ENCODE measurements at places on chromosomes 2 and 18.

DNA sequence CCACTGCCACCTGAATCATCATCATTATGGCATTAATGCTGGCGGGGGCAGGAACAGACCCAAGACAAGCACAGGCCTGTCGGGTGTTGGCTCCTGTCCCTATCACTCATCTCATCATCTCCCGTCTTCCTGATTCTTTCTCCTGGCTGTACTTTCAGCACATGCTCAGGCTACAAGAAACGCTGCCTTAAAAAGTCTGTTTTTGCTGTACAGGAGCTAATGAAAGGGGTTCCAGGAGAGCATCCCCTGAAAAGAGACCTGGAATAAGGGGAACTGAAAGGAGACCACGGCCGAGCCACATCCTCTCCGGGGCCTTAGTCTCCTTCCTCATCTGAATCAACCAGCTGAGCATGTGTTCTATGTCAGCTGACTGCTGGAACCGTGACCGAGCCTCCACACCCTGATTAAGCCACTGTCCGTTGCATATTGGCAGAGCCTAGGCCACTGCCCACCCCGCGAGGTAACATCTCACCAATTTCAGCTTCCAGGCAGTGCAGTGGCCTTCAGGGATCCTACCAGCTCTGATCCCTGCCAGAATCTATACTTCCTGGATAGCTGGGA lies 62.6 kb downstream of the DNMT3A start:
- H3K4me3 ChIP-seq: no peak overlapping the region
- DNase-seq: no peak
- peak overlapping the region; percentile 79 for H3K27ac ChIP-seq
- peaks cover 45% of the 10 kb centered on the region for H3K4me1 ChIP-seq
- no peaks in the 10 kb centered on the region for H3K27me3 ChIP-seq

DNA sequence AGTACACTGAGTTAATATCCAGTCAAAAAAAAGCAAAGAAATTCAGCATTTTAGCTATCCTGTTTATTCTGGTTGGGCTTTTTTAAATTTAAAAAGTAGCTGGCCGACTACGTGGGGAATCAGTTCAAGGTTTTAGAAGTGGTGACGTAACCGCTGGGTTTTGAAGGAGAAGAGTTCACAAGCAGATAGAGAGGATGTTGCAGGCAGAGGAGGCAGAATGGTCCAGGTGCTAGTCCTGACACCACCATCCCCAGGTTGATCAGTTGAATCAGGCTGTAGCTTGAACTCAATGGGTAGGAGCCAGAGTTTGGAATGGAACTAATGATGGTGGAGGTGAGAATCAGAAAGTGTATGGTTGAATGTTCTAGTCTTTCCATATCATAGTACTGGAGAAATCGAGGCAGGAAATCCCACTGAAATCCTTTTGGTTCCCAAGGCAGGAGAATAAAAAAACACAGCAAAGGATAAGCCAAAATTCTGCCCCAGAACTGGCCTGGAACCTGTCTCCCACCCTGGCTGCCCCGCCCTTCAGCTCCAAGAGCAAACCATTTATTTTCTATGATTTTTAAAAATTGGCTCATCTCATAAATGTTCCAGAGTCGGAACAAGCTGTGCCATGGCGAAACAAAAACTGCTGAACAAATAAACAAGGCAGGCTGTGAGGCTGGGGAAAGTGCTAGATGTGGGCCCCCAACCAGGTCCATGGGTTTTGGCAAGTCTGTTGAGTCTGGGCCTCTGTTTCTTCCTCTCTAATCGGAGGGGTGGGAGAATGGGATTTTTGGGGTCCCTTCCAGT lies 44.0 kb downstream of the SLC4A1AP start:
- no peak overlapping the region for H3K4me3 ChIP-seq
- peaks cover 88% of the 10 kb centered on the region for H3K4me1 ChIP-seq
- no peaks in the 10 kb centered on the region for H3K36me3 ChIP-seq

GRCh38 chr2:198385856-198386255 lies 581.5 kb downstream of the PLCL1 start:
- H3K4me3 ChIP-seq: no peak overlapping the region
- no peak for DNase-seq
- H3K27ac ChIP-seq: no peak overlapping the region
- no peaks in the 10 kb centered on the region for H3K27me3 ChIP-seq
- H3K36me3 ChIP-seq: no peaks in the 10 kb centered on the region

GRCh38 chr18:57801761-57802212 lies 1.3 kb downstream of the ATP8B1 start:
- H3K4me1 ChIP-seq: peaks cover 64% of the 10 kb centered on the region
- H3K4me3 ChIP-seq: peak overlapping the region; percentile 86
- H3K27ac ChIP-seq: peak overlapping the region; percentile 98
- H3K36me3 ChIP-seq: no peaks in the 10 kb centered on the region
- DNase-seq: no peak

DNA sequence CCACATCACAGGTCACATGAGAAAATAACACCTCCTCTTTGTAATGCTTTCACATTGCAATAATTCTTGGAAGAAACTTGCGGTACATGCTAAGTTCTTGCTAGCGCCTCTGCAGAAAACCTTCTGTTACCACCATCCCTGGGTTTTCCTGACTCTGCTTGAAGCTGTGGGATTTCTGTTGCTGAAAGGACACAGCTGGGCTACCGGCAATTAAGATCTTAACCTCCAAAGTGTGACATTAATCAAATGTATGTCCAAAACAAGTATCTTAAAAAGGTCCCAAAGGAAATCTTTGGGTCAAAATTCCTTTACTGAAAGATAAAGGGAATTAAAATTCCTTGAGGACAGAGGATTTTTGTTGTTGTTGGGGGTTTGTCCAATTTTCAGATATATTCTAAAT lies 7.5 kb downstream of the CCBE1 start:
- no peak overlapping the region for H3K27ac ChIP-seq
- DNase-seq: no peak
- peaks cover 4% of the 10 kb centered on the region for H3K27me3 ChIP-seq
- H3K4me1 ChIP-seq: no peaks in the 10 kb centered on the region
- no peaks in the 10 kb centered on the region for H3K36me3 ChIP-seq

DNA sequence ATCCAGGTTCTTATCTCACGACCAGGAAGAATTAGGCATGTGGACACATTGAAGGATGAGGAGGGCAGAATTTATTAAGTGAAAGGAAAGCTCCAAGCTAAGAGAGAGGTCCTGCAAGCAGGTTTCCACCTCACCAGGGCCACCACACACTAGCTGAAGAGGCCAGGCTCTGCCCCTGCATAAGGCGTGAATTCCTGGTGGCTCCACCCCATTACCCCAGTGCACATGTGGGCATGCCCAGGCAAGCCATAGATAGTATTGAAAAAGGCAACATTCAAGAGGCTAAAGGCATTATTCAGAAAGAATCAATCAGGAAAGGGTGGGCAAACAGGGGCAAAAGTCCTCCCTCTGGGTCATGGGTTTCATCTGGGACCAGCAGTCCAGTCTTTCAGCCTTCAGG lies 30.9 kb upstream of the GRP start:
- no peaks in the 10 kb centered on the region for H3K36me3 ChIP-seq
- H3K27me3 ChIP-seq: no peaks in the 10 kb centered on the region
- no peak overlapping the region for H3K27ac ChIP-seq
- no peak for DNase-seq
- H3K4me3 ChIP-seq: no peak overlapping the region
- H3K4me1 ChIP-seq: no peaks in the 10 kb centered on the region

GRCh38 chr2:100653449-100654035 lies 90.7 kb downstream of the PDCL3 start:
- no peaks in the 10 kb centered on the region for H3K27me3 ChIP-seq
- H3K27ac ChIP-seq: no peak overlapping the region
- DNase-seq: no peak
- no peak overlapping the region for H3K4me3 ChIP-seq
- no peaks in the 10 kb centered on the region for H3K36me3 ChIP-seq
- no peaks in the 10 kb centered on the region for H3K4me1 ChIP-seq

GRCh38 chr2:191243154-191243553 lies 2.0 kb upstream of the MYO1B start:
- H3K27me3 ChIP-seq: no peaks in the 10 kb centered on the region
- no peaks in the 10 kb centered on the region for H3K36me3 ChIP-seq
- DNase-seq: no peak
- H3K4me1 ChIP-seq: no peaks in the 10 kb centered on the region
- H3K27ac ChIP-seq: no peak overlapping the region

- DNase-seq: no peak
- no peaks in the 10 kb centered on the region for H3K36me3 ChIP-seq
- peaks cover 20% of the 10 kb centered on the region for H3K4me1 ChIP-seq
- no peak overlapping the region for H3K4me3 ChIP-seq
- H3K27ac ChIP-seq: no peak overlapping the region
- no peaks in the 10 kb centered on the region for H3K27me3 ChIP-seq
These were observed 180.9 kb downstream of the ZBTB7C start for GRCh38 chr18:48228301-48228715.

GRCh38 chr2:46956981-46957531 lies 41.5 kb upstream of the MCFD2 start:
- no peak overlapping the region for H3K4me3 ChIP-seq
- no peak for DNase-seq
- no peaks in the 10 kb centered on the region for H3K27me3 ChIP-seq
- no peak overlapping the region for H3K27ac ChIP-seq

DNA sequence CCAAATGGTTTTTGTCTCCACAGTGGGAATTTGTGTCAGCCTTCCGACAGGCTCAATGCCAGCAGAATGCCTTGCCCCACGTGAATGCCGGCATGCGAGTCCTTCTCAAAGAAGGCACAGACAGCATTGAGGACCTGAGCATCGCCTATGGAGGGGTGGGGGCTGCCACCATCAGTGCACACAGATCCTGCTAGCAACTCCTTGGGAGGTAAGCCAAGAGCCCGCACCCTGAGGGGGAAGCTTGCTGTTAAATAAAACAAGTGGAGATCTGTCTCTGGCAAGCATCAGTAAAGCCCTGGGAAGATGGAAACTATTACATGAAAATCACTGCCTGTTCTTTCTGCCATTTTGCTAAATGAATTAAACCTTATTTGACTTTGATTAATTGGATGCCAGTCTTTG lies 67.5 kb upstream of the BZW1 start:
- H3K27ac ChIP-seq: no peak overlapping the region
- DNase-seq: no peak
- no peaks in the 10 kb centered on the region for H3K27me3 ChIP-seq
- peaks cover 62% of the 10 kb centered on the region for H3K4me1 ChIP-seq

- H3K27ac ChIP-seq: no peak overlapping the region
- no peaks in the 10 kb centered on the region for H3K4me1 ChIP-seq
- H3K27me3 ChIP-seq: no peaks in the 10 kb centered on the region
- H3K36me3 ChIP-seq: no peaks in the 10 kb centered on the region
These were observed 223.8 kb upstream of the SPRED2 start for GRCh38 chr2:65656160-65656718.

DNA sequence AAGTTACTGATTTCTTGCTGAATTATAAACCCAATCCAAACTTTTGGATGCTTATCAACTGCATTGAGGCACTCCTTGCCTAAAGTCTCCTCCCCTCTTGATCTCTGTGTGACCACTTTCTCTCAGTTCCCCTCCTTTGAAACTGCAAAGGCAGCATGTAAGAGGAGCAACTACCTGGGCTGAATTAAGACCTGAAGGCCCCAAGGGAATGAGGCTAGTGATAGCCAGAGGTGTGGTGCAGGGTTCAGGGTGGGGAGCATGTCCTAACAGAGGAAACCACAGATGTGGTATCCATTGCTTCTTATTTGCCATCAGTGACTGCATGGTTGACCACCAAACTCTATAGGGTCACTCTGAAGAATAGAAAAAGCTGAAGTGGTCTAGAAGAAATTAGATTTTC lies 557.9 kb downstream of the TNS1 start:
- no peak overlapping the region for H3K27ac ChIP-seq
- H3K4me1 ChIP-seq: peaks cover 9% of the 10 kb centered on the region
- DNase-seq: no peak
- H3K36me3 ChIP-seq: no peaks in the 10 kb centered on the region
- H3K4me3 ChIP-seq: no peak overlapping the region
- no peaks in the 10 kb centered on the region for H3K27me3 ChIP-seq

DNA sequence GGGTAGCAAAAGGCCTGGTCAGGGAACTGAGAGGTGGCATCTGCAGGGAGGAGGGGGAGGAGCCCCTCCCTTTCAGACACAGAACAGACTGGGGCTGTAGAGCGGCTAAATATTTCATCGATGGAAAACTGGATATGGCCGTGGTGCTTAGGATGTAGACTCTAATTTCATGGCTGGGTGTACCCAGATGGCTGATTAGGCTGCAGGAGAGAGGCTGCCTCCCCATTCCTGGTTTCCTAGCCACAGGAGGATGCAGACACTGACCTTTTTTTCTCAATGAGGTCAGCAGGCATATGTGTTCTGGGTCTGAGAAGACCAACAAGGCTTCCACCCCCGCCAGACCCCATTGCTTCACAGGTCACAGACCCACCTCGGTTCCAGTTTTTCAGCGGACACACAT lies 79.3 kb upstream of the STPG4 start:
- H3K27me3 ChIP-seq: no peaks in the 10 kb centered on the region
- peaks cover 4% of the 10 kb centered on the region for H3K4me1 ChIP-seq
- H3K36me3 ChIP-seq: no peaks in the 10 kb centered on the region
- no peak overlapping the region for H3K4me3 ChIP-seq
- H3K27ac ChIP-seq: no peak overlapping the region

DNA sequence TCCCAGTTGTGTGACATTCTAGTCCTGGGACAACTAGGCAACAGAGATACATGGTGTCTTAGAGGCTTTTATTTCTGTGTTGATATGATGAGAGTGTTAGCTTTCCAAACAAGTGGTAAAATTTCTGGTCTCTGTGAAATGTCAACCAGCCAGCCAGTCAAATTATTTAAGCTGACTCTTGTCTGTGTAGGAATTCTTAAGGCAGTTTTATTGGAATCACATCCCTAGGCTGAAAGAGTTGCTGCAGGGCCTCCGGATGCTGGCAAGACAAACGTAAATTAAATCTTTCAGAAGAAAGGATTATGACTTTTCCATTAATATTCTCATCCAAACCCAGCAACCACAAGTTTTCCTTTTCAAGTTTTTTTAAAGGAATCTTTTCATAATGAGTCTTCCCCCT lies 44.6 kb downstream of the SERPINB7 start:
- H3K36me3 ChIP-seq: no peaks in the 10 kb centered on the region
- H3K27me3 ChIP-seq: no peaks in the 10 kb centered on the region
- no peaks in the 10 kb centered on the region for H3K4me1 ChIP-seq
- DNase-seq: no peak
- H3K27ac ChIP-seq: no peak overlapping the region

GRCh38 chr2:17313261-17313660 lies 205.0 kb downstream of the RAD51AP2 start:
- no peak for DNase-seq
- H3K4me3 ChIP-seq: no peak overlapping the region
- no peaks in the 10 kb centered on the region for H3K36me3 ChIP-seq
- no peak overlapping the region for H3K27ac ChIP-seq
- H3K4me1 ChIP-seq: no peaks in the 10 kb centered on the region
- no peaks in the 10 kb centered on the region for H3K27me3 ChIP-seq

GRCh38 chr2:28492282-28492681 lies 3.6 kb upstream of the PLB1 start:
- no peak overlapping the region for H3K27ac ChIP-seq
- no peaks in the 10 kb centered on the region for H3K36me3 ChIP-seq
- no peak overlapping the region for H3K4me3 ChIP-seq

Data from thoracic aorta (tissue), 2 donors.